ENCODE measurements at places on chromosomes 5 and 9.

- no peak for DNase-seq
Measured at GRCh38 chr5:166823360-166823759, 1468.1 kb upstream of the WWC1 start.

- no peak for DNase-seq
Measured at GRCh38 chr5:23730023-23730422, 222.6 kb downstream of the PRDM9 start.

- no peak for DNase-seq
Measured at GRCh38 chr9:89410022-89410421, 87.9 kb downstream of the SEMA4D start.

DNA sequence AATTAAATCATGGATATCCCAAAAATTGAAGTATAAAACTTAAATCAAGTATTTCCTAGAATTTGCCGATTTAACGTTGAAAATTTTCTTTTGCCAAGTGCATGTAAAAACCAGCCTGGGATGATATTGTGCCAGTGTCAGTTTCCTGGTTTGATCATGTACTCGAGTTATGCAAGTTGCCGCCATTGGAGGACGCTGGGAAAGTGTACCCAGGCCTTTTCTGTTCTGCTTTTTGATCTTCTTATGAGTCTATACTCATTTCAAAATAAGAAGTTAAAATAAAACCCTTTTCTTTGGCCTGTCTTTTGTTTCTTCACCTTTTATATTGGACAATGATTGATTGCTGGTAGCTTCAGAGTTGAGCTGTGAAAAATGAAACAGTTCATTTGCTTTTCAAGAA lies 93.1 kb upstream of the NFIL3 start:
- DNase-seq: no peak

DNA sequence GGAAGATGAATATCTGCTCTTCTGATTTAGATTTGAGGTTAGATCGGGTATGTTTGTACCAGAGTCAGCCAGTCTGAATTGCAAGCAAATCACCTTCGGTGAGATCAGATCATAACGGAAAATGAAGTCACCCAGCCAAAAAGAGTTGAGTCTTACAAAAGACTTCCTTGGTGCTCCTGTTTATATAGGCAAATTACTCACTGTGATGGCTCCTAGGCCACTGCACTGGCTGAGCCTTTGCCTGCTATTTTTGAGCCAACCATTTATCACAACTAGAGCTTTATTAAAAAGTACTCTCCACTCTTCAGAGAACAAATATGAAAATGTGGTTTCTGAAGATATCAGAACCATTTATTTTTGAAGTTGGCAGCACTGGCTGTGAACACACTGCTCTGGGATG lies 277.7 kb upstream of the PCSK5 start:
- no peak for DNase-seq

DNA sequence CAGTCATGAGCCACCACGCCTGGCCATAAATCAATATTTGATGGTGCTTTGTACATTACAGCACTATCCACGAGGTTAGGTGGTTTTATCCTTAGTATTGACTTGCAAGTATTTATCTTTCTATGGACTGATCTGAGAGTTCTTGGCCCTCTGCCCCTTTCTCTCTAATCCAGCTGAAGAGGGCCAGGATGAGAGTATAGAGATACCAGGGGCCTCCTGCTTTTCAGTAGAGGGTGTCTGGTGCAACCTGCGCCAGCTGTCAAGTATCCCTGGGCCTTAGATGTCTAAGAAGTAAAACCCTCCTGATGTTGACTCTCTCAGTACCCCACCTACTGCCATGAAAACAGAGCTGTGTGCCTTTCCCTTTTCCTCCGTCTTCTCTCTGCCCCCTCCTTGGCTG lies 153.4 kb downstream of the SLIT3 start:
- no peak for DNase-seq

Data from T-helper 9 cell (primary cell).